ENCODE measurements at places on chromosomes 11 and 22. TPM values are rescaled to one million over a fixed set of nuclear protein-coding genes. Genes with fewer than 3 reads are reported as not detected.
A peak's percentile ranks its signal among the peaks of the same experiment; 100 is the strongest.

GRCh38 chr11:113293936-113294335 lies 20.4 kb upstream of the TTC12 start:
- H3K36me3 ChIP-seq: no peaks in the 10 kb centered on the region
- no peaks in the 10 kb centered on the region for H3K27me3 ChIP-seq
- no peak overlapping the region for H3K4me3 ChIP-seq
- no peak overlapping the region for H3K27ac ChIP-seq

DNA sequence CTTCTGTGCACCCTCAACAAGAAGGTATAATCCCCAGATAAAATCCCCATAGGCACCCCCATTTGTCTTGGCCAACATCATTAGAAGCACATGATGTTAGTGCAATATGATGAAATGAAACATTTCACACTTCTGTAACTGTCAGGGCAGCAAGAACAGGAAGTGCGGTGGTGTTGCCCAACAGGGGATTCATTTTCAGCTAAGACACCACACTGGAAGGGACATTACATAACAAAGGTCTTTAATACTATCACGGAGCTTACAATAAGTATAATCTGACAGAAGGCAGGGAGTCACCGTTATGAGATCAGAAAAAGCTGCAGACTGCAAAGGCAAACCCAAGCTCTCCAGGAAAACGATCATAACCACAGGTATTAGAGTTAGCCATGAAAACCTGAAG lies 2.0 kb downstream of the OR52W1 start:
- H3K4me3 ChIP-seq: no peak overlapping the region
- no peak overlapping the region for H3K27ac ChIP-seq
- peaks cover 7% of the 10 kb centered on the region for H3K4me1 ChIP-seq
- H3K27me3 ChIP-seq: no peaks in the 10 kb centered on the region
- DNase-seq: peak; percentile 30
- no peaks in the 10 kb centered on the region for H3K36me3 ChIP-seq

- no peaks in the 10 kb centered on the region for H3K27me3 ChIP-seq
- H3K4me3 ChIP-seq: no peak overlapping the region
- DNase-seq: no peak
- no peaks in the 10 kb centered on the region for H3K36me3 ChIP-seq
Measured at GRCh38 chr22:28146401-28147314, 227.6 kb upstream of the PITPNB start.

The RBMXL2 gene
- total RNA-seq: not detected

The CLNS1A gene
- total RNA-seq: 186 TPM

- no peak for DNase-seq
- no peaks in the 10 kb centered on the region for H3K27me3 ChIP-seq
- no peaks in the 10 kb centered on the region for H3K36me3 ChIP-seq
- H3K4me3 ChIP-seq: no peak overlapping the region
- H3K4me1 ChIP-seq: no peaks in the 10 kb centered on the region
- no peak overlapping the region for H3K27ac ChIP-seq
Measured at GRCh38 chr22:46397951-46398350, 62.4 kb downstream of the TRMU start.

GRCh38 chr11:94853836-94854235 lies 85.7 kb downstream of the AMOTL1 start:
- no peak for DNase-seq
- H3K4me3 ChIP-seq: no peak overlapping the region
- H3K4me1 ChIP-seq: peaks cover 19% of the 10 kb centered on the region
- peaks cover 57% of the 10 kb centered on the region for H3K36me3 ChIP-seq
- no peak overlapping the region for H3K27ac ChIP-seq

The CTTN gene
- total RNA-seq: 247 TPM

DNA sequence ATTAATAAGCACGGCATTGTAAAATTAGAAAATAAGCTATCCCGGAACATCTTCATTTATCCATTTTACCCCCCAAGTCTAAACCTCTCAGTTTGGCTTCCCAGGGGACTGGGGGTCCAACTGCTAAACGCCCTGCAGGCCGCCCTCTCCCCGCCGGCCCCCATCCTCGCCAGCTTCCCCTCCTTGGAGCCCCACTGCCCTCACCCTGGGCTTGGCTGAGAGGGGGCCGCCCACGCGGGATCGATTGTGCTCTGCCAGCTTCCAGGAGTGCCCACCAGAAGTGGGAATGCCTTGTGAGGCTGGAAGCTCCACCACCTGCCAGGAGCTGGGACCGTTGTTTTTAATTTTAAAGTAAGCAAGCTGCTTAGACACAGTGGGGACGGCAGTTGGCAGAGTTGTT lies 353.5 kb downstream of the TBC1D22A start:
- no peak overlapping the region for H3K27ac ChIP-seq
- no peaks in the 10 kb centered on the region for H3K27me3 ChIP-seq
- no peaks in the 10 kb centered on the region for H3K36me3 ChIP-seq
- no peak for DNase-seq

DNA sequence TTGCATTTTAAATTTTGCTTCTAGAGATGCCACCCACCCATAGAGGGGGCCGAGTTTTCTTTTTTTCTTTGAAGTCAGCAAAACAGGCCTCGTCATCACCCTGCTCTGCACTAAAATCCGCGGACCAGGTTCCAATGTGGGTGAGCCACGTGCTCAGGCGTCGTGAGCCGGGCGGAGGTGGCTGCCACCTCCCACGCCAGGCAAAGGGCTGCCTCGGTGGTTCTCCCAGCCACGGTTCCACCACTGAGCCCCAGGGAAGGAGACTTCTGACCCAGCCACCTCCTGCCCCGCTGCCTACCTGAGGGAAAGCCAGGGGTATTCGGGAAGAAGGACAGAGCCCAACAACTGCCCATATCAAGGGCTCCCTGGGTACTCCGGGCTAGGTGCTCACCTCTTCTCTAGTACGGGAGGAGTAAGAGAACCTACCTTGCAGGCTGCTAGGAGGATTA lies 45.3 kb downstream of the MN1 start:
- H3K36me3 ChIP-seq: no peaks in the 10 kb centered on the region
- no peak for DNase-seq
- H3K27ac ChIP-seq: no peak overlapping the region

GRCh38 chr22:16953206-16954059 lies 54.6 kb downstream of the GAB4 start:
- H3K4me3 ChIP-seq: no peak overlapping the region
- H3K27me3 ChIP-seq: no peaks in the 10 kb centered on the region
- no peak overlapping the region for H3K27ac ChIP-seq
- H3K36me3 ChIP-seq: no peaks in the 10 kb centered on the region

GRCh38 chr11:77154381-77155081 lies 26.5 kb downstream of the MYO7A start:
- DNase-seq: no peak
- no peak overlapping the region for H3K27ac ChIP-seq
- no peak overlapping the region for H3K4me3 ChIP-seq
- H3K36me3 ChIP-seq: no peaks in the 10 kb centered on the region
- H3K4me1 ChIP-seq: no peaks in the 10 kb centered on the region
- H3K27me3 ChIP-seq: no peaks in the 10 kb centered on the region

DNA sequence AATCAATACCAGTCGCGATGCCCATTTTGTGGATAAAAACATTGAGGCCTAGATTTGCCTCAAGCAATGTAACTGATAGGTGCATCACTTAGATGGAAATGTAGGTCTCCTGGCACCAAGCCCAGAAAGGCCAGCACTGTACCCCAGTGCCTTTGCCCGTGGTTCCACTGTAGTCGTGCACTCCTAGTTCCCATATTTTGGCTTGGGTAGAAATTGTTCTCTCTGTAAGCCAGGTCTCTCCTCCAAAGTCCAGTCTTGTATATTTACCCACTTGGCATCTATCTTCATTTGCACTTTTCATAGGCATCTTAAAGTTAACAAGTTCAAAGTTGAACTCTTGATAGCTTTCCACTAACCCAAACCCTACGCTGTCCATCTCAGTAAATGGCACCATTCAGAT lies 41.6 kb upstream of the DMC1 start:
- no peak overlapping the region for H3K4me3 ChIP-seq
- DNase-seq: no peak
- H3K36me3 ChIP-seq: no peaks in the 10 kb centered on the region
- H3K27me3 ChIP-seq: no peaks in the 10 kb centered on the region
- no peak overlapping the region for H3K27ac ChIP-seq

GRCh38 chr11:89267660-89268302 lies 90.1 kb downstream of the TYR start:
- no peak overlapping the region for H3K27ac ChIP-seq
- no peak overlapping the region for H3K4me3 ChIP-seq
- no peaks in the 10 kb centered on the region for H3K27me3 ChIP-seq
- no peaks in the 10 kb centered on the region for H3K36me3 ChIP-seq

The APOBEC3H gene
- not detected for total RNA-seq

DNA sequence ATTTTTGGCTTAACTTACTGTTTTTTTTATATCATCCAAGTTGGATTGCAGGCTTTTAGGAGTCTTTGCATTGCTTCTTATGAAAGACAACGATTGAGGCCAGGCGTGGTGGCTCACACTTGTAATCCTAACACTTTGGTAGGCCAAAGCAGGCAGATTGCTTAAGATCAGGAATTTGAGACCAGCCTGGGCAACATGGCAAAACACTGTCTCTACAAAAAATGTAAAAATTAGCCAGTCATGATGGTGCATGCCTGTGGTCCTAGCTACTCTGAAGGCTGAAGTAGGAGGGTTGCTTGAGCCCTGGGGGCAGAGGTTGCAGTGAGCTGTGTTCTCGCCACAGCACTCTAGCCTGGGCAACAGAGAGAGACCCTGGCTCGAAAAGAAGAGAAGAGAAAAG lies 56.6 kb downstream of the BID start:
- no peaks in the 10 kb centered on the region for H3K36me3 ChIP-seq
- no peak overlapping the region for H3K27ac ChIP-seq
- DNase-seq: no peak
- H3K4me1 ChIP-seq: no peaks in the 10 kb centered on the region
- no peak overlapping the region for H3K4me3 ChIP-seq

- no peak for DNase-seq
- H3K4me3 ChIP-seq: no peak overlapping the region
Measured at GRCh38 chr11:108698844-108699642, 34.2 kb downstream of the DDX10 start.

The TNNI2 gene
- total RNA-seq: not detected

DNA sequence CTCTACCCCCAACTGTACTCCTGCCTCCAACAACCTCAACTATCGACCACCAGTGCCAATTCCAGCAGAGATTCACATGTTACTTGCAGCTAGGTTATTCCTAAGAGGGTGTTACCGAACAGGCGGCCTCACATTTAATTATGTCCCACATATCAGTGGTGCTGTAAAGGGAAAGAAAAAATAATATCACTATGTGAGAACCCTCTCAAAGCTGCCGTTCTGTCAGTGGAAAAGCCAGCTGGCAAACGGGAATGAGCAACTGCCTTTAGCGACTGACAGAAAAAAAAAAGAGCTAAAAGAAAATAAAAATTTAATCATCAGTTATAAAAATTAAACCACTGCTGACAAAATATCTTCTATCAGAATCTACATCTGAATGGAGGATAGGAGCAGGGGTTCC lies 270.8 kb upstream of the NARS2 start:
- no peaks in the 10 kb centered on the region for H3K4me1 ChIP-seq
- H3K27ac ChIP-seq: no peak overlapping the region
- H3K27me3 ChIP-seq: peaks cover 52% of the 10 kb centered on the region
- DNase-seq: no peak
- no peak overlapping the region for H3K4me3 ChIP-seq
- H3K36me3 ChIP-seq: no peaks in the 10 kb centered on the region

The MRGPRX2 gene
- total RNA-seq: not detected

DNA sequence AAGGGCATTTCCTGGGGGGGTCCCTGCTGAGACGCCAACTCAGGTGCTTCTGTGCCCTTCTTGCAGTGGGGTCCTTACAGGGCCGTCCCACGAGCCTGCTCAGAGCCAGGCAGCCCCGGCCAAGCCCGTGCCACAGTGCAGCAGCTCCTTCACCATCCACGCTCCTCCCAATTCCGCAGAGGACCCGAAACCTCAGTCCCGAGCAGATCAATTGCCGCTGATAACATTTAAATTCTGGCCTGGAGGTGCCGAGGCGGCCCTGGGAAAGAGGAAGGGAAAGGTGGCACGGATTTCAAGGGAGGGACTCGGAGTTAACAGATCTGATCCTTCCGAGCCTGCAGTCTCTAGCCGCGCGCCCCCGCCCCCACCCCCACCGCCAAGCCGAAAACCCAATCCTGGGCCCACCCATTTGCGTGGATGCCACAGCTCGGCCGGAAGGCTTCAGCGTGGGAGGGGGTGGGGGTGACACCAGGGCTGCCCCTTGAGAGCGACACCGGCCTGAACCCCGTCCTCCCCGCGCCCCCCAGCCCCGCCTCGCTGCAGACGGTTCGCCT lies 32.3 kb upstream of the JAM3 start:
- DNase-seq: no peak
- H3K36me3 ChIP-seq: no peaks in the 10 kb centered on the region
- H3K27me3 ChIP-seq: no peaks in the 10 kb centered on the region
- H3K4me1 ChIP-seq: peaks cover 25% of the 10 kb centered on the region
- peak overlapping the region; percentile 56 for H3K4me3 ChIP-seq

DNA sequence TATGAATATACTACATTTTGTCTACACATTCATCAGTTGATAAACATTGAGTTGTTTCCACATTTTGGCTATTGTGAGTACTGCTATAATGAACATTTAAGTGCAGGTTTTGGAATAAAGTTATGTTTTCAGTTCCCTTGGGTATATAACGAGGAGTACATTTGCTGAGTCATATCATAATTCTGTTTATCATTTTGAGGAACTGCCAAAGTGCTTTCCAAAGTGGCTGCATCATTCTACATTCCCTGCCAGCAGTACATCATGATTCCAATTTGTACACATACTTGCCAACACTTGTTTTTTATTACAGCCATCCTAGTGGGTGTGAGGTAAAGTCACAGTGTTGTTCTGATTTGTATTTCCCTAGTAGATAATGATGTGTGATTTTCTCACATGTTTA lies 1458.6 kb upstream of the TENM4 start:
- H3K4me1 ChIP-seq: no peaks in the 10 kb centered on the region
- no peak overlapping the region for H3K4me3 ChIP-seq
- H3K36me3 ChIP-seq: no peaks in the 10 kb centered on the region
- no peak for DNase-seq

DNA sequence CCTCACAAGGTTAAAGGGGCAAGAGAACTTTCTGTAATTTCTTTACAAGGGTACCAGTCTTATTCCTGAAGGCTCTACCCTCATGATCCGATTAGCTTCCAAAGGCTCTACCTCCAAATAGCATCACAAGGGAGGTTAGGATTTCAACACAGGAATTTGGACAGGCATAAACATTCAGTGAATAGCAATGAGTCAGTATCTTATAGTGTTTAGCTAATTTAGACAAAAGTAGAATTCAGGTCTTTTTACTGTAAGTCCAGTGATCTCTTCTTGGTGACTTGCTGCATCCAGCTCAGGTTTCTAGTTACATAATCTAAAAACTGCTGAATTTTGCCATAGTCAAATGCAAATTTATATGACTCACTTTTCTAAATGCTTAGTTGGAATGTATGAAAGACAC lies 1995.6 kb upstream of the RAG2 start:
- H3K27me3 ChIP-seq: no peaks in the 10 kb centered on the region
- H3K36me3 ChIP-seq: no peaks in the 10 kb centered on the region
- H3K4me1 ChIP-seq: no peaks in the 10 kb centered on the region
- DNase-seq: peak; percentile 12
- H3K4me3 ChIP-seq: no peak overlapping the region

The RCOR2 gene
- 7.6 TPM for total RNA-seq

The ACAT1 gene
- 118 TPM for total RNA-seq

The ACR gene
- total RNA-seq: not detected
